ENCODE measurements at places on chromosomes 4 and X. TPM values are rescaled to one million over a fixed set of nuclear protein-coding genes. Genes with fewer than 3 reads are reported as not detected.

DNA sequence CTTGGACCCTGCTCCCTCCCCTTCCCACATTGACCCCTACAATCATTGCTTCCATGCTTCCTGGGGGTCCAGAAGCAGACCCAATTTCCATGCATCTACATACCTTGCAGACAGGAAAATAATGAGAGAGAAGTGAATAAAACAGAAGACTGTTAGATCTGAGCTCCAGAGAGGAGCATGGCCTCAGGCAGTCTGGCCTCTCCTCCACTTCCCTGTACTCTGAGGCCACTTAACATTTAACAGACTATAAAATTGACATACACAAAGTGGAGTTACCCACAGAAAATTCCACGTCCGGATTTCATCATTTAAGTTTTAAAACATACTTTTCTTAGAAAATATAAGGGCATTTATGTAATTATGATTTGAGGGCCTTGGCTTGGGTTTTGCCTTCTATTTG is 2.1 kb upstream of the PRSS12 start:
- no peak for DNase-seq

DNA sequence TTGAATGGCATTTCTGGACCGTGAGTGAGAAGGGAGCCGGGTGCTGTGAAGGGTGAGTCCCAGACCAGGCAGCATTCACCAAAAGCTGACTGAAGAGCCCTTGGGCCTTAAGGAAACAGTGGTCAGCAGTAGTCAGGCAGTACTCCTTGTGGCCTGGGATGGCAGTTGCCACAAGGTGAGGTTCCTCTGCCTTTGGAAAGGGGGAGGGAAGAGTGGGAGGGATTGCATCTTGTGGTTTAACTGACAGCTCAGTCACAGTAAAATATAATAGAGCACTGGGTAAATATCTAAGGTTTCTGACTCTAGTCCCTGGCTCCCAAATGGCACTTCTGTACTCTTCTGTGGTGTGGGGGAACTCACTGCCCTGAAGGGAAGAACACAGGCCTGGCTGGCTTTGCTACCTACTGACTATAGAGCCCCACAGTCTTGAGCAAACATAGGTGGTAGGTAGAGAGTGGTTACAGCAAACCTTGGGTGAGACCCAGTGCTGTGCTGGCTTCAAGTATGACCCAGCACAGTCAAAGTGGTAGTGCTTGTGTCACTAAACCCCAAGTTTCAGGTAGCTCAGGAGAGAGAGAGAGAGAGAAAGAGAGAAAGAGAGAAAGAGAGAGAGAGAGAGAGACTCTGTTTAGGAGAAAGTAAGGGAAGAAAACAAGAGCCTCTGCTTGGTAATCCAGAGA is 154.2 kb downstream of the TEX11 start:
- no peak for DNase-seq

Gene DUSP21
- not detected for total RNA-seq

DNA sequence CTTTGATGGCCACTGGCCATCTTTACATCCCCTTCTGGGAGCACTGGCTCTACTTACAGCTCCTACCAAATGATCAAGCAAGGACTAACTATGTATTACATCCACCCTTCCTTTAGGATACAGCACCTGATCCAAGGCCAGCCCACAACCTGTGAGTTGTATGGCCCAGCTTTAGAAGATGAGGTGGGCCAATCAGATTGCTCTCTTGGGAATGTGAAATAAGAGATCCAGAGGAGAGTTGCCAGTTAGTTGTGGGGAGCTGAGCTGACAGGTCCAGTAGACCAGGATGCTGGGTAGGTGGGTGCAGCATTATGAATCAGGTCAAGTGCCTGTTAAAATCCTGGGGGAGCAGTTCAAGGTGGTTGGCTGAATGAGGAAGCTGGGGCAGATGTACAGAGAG is 111.5 kb downstream of the GNL3L start:
- no peak for DNase-seq

DNA sequence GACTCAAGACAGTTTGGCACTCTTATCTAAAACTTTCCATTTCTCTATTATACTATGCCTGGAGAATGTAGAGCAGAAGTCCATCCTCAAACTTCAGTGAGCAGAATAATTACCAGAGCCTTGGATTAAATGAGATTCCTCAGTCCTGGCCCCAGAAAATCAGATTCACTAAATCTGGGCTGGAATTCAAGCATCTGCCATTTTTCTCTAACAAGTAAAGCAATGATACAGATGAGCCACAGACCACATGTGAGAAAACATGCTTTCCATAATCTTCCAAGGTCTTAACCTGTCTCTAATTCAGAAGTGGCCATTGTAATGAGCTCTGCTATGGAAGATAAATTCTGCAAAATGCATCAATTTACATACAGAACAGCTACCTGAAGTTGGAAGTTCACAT is 25.4 kb downstream of the SOWAHB start:
- no peak for DNase-seq

Gene RAB9B
- 1.0 TPM for total RNA-seq

- no peak for DNase-seq
Observed at GRCh38 chr4:186132577-186133242, 28.2 kb downstream of the FAM149A start.

DNA sequence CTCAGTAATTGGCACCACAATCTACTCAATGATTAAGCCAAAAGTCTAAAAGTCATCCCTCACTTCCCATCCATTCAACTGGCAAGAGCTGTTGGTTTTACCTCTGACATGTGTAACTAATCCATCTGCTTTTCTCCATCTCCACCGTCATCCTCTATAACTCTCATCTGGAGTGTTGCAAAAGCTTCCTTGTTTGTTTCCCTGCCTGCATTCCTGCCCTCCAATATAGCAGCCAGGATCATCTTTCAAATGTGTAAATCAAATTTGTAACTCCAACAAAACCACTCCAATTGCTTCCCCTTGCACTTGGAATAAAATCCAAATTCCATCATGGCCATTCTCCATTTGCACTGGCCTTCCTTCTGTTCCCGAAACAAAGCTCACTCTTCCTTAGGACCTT is 4.3 kb upstream of the PLAC8 start:
- DNase-seq, result no peak
